GM12865 (cell line): ENCODE measurements at places on chromosomes 6 and 20.

DNA sequence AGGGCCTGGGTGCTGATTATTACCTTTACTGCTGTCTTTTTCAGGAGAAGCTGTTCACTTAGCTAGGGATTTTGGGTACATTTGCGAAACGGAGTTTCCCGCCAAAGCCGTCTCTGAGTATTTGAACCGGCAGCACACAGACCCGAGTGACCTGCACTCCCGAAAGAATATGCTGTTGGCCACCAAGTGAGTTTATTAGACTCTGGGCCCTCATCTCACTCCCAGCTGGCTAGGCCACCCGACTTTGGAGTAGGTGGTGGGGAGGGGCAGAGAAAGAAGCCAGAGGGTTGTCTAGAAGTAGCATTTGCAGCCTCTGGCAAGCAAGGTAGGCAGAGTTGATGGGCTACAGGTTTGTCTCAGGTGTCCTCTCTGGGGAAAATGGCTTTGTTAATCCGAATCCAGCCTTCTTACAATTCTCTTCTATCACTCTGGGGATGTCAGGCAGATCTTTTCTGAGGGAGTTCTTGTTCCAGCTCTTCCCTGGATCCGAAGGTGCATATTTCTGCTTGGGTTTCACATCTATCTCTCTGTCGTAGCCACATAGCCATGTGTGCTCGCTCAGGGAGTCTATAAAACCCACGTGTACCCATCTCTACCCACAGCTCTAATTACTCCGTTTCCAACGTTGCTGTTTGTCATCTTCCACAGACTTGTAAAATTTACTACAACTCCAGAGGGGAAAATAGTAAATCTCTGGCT lies 21.6 kb downstream of the TFAP2B start:
- DNase-seq: no peak

DNA sequence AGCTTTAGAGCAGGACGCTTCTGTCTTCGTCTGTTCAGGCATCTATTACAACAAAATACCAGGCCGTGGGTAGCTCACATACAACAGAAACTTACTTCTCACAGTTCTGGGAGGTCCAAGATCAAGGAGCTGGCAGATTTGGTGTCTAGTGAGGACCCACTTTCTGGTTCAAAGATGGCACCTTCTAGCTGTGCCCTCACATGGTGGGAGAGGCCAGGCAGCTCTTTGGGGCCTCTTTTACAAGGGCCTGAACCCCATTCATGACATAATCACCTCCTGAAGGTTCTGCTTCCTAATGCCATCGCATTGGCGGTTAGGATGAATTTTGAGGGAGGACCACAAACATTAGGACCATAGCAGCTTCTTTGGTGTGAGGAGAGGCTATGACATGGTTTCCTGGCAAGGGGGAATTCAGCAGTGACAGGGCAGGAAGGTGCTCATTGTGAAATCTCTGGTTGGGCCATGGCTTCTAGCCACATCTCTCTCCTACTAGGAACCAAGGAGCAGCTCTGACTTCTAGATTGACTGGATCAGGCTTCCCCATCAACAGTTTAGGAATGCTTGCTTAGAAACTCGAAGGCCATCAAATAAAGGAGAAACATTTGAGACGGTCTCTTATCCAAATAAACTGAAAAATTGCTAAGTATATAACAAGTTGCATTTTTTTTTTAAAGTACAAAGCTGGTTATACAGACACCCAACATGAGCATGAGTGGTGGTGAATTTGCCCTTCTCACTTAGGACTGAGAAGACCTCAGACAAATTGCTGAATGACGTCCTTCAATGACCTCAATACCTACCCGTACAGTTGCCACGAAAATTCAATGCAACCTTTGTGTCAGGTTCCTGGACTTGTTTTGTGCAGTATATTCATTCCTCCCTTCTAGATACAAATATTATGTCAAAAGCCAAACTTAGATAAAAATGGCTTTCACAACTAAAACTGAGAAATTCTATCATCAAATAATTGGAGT lies 140.7 kb downstream of the ZDHHC14 start:
- no peak for DNase-seq

GRCh38 chr20:21027569-21027968 lies 78.6 kb downstream of the LINC00237 start:
- DNase-seq: no peak

- peak; percentile 23 for DNase-seq
These were observed 155.1 kb upstream of the ENPP5 start for GRCh38 chr6:46325561-46326530.

DNA sequence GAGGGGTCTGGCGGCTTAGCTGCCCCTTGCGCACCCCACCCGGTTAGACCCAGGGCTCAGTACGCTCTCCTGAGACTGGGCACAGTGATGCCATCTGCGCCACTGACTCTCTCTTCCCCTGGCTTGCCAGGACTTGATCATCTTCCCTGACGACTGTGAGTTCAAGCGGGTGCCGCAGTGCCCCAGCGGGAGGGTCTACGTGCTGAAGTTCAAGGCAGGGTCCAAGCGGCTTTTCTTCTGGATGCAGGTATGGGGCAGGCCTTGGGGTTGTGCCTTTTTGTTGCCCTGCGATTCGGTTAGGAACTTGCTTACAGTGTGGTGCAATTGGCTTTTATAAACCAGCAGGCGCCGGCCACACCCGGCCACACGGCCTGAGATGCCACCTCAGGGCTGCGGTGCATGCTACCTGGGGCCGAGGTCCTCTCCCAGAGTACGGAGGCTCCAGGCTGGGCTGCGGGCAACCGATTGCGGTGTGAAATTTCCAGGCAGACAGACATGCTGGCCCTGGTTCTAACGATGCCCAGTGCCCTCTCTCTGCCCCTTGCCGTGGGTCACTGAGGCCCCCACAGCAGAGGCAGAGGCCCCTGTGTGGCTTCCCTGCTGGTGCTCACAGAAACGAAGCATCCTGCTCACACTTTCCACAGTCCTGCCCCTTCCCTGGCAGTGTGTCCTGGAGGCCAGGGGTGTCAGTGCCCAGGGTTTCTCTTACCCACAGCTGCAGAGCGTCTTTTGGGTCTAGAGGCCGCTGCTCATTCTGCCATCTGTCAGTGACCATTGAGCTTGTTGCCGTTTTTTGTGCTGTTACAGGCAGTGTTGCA lies 1.7 kb downstream of the ADRM1 start:
- no peak for DNase-seq

DNA sequence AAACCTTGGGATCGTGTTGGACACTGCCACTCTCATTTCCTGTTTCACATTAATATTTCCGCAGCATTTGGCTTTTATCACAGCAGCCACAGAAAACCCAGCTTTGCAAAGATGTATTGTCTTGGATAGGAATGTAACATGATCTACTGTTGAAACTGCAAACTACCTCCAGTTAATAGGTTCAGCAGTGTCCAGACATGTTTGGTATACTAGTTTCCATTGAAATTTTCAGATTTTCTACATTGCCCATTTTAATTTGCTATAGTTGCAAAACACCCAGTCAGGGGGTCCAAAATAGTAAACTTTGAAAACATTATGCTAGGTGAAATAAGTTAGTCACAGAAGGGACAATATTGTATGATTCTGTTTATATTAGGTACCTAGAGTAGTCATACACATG lies 3.3 kb downstream of the ANKRD6 start:
- no peak for DNase-seq

- DNase-seq: no peak
These were observed 257.0 kb downstream of the ADGRG6 start for GRCh38 chr6:142558786-142559185.

GRCh38 chr20:43976547-43976946 lies 61.9 kb downstream of the TOX2 start:
- no peak for DNase-seq

GRCh38 chr6:90596967-90597539 lies 10.2 kb upstream of the MAP3K7 start:
- DNase-seq: no peak

GRCh38 chr6:41692080-41692675 lies 43.2 kb downstream of the TFEB start:
- DNase-seq: no peak

- peak; percentile 46 for DNase-seq
These were observed 19.9 kb downstream of the ATXN1 start for GRCh38 chr6:16741112-16742016.

DNA sequence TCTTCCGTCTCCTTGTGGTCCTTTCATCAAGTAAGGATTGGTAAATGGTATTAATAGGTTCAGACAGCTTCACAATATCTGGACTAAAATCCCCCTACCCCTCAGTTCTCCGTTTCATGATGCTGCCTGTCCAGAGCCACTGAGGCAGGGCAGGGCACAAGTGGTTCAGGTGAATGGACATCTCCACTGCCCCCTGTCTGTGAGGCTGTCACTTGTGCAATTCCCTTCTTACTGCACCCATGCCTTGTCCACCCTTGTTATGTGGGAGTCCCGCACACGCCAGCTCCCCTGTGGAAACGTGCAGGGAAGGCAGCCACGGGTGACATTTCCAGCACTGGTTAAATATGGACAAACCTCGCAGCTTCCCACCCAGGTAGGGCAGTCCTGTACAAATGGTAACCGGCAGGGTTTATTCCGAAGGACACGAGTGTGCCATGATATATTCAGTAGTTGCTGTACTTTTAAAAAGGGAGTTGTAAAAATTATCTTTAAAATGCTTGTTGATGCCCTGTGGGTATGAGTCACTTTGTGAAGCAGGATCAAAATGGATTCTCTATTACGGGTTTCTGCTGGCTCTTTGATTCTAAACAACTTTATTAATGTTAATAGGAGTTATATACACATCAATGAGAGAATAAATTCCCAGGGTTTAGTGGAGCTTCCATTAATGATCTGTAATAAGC lies 73.5 kb downstream of the FYN start:
- no peak for DNase-seq

DNA sequence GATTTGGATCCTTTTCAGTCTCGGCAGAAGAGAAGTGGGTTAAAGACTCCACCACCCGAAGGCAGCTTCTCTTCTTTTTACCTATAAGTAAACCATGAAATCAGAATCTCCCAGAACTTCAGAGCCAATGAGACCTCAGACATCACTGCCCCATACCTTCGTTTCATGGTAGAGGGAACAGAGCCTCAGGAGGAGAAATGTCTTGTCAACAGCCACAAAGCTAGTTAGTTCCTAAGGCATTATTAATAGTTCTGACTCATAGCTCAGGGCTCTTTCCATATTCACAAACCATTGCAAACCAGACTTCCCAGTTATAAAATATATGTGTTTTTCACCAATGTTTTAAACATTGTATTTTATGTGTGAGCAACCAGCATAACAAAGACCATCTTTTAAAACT lies 118.7 kb upstream of the RIPOR2 start:
- no peak for DNase-seq

DNA sequence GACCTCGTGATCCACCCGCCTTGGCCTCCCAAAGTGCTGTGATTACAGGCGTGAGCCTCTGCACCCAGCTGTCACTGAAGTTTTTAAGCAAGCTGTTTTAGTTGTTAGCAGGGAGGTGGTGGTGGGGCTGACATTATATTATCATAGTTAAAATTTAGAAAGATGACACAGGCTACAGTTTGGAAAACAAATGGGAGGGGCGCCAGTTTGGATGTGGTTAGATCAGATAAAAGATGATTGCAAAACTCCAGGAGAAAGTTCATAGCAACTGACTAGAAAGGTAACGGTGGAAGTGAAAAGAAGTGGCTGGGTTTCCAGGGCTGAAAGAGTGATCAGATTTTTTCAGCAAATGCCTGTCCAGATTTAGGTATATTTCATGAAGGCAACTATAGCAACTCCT lies 311.9 kb upstream of the CITED2 start:
- DNase-seq: no peak

- DNase-seq: no peak
These were observed 4.9 kb downstream of the PKIG start for GRCh38 chr20:44587035-44587980.

GRCh38 chr6:100115407-100116101 lies 121.5 kb upstream of the MCHR2 start:
- DNase-seq: no peak

GRCh38 chr6:120553353-120553752 lies 780.9 kb downstream of the TBC1D32 start:
- DNase-seq: no peak

- no peak for DNase-seq
These were observed 382 bp downstream of the SFT2D1 start for GRCh38 chr6:166341977-166342348.

- peak; percentile 15 for DNase-seq
These were observed 254.4 kb upstream of the KCNQ5 start for GRCh38 chr6:72367439-72367838.

GRCh38 chr6:39330057-39330456 lies 7.6 kb upstream of the KCNK16 start:
- DNase-seq: peak; percentile 62

GRCh38 chr6:87675004-87675681 lies 26.9 kb downstream of the AKIRIN2 start:
- no peak for DNase-seq

GRCh38 chr6:1619098-1619672 lies 9.5 kb downstream of the FOXC1 start:
- no peak for DNase-seq

DNA sequence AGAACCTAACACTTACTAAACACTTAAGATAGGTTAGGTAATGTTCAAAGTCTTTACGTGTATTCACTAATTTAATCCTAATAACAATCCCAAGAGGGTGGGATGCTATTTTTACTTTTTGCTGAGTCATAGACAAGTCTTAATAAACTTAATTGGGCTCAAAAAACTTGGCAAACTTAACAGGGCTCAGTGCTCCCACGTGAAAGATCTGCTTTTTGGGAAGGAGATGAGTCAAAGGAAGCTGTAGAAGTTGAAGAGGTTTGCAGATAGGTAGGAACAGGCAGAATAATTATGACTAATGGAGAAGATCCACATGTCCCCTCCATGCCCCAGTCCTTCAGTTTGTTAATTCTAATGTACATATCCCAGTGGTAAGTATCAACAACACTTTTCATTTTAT lies 44.5 kb upstream of the STMND1 start:
- no peak for DNase-seq

DNA sequence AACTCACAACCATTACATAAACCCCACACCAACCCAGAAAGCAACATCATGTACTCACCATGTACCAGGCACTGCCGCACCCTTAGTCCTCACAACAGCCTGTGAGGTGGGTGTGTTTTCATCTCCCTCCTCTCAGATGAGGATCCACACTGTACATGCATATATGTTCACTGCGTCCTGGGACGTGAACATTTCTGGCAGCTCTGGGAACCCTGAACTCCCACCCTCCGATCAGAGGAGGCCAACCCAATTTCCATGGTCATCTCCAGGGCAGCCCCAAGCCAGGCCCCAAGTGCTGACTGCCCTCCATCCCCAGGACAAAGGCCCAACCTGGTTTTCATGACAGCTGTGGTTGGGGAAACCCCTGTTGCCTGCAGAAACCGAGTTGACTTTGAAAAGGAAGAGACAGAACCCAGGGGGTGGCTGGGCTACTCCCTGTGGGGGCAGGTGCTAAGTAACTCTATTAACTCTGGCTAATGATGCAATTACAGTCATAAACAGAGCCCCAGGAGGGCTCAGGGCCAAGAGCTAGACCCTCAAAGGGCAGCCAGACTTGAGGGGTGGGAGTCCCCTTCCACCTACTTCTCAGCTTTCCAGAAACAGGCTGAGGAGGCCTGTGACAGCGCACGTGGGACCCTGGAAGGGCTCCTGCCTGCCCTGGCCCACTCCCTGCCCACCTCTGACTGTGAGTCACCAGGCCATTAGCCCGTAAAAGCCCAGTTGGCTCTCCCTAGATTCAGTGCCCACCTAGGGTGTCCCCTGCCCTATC lies 2.6 kb downstream of the TFEB start:
- DNase-seq: peak; percentile 90
